ENCODE measurements at places on chromosomes 4 and X.
A peak's percentile ranks its signal among the peaks of the same experiment; 100 is the strongest.

GRCh38 chr4:26839016-26839415 lies 21.6 kb upstream of the STIM2 start:
- no peak for DNase-seq

DNA sequence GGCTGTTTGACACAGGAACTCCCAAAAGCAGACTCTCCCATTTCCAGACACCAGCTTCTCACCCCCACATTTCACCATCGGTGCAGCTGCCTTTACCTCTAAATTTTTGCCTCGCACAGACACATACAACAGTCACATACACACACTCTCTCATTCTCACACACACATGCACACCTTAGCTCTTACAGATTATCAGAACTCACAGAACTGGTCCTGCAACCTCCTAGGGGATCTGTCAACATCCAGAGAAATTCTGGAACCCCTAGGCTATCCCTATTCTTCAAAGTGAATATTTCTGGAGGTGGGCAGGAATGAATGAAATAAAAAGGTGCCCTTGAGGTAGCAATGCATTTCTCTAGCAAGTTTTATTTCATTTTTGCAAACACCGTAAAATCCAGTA lies 4.1 kb downstream of the HS6ST2 start:
- DNase-seq: no peak

- DNase-seq: no peak
Observed at GRCh38 chr4:1241936-1242505, 6.9 kb downstream of the CTBP1 start.

DNA sequence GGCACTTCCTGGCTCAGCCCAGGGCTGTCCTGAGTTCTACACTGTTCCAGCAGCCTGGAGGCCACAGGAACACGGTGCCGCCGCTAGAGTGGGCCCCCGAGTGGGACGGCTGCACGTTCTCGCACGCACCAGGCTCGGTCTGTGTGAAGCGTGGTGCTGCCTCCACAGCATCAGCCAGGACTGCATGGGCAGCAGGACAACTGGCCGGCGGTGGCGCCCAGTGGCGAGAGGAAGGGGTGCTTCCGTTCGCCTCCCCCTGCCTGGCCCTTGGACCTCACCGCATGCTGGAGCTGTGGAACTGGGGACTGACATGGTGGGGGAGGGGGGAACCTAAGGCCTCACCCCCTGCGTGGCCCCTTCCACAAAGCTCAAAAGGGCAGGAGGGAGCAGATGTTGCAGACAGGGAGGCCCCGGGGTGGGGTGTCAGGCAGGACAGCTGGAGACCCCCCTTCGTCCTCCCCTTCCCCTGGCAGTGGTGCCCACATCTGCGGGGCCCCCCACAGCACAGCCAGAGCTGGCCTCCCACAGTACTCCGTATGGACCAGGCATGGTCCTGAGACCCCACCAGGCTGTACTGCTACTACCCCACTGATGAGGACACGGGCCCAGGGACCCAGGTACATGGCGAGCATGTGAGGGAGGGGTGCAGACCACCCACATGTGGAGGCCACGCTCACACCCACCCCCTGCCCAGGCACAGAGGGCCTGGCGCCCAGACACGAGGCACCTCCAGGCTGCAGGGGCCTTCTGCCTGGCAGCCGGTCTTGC lies 58.5 kb downstream of the ACOX3 start:
- no peak for DNase-seq

- no peak for DNase-seq
Observed at GRCh38 chr4:8703401-8703696, 110.8 kb downstream of the CPZ start.

DNA sequence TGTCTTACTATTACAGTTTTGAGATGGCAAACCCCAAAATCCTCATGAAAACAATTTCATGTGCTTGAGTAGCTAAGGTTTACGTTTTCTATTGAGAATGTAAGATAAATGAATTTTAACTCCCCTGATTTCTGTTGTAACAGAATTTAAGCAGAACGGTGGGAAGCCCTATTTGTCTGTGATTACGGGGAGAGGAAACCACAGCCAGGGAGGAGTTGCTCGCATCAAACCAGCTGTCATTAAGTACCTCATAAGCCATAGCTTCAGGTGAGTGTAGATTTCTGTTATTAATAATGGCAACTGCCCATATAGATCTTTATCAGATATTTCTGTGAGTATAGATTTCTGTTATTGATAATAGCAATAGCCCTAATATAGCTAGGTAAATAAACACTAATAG lies 44.2 kb upstream of the RHOH start:
- no peak for DNase-seq

DNA sequence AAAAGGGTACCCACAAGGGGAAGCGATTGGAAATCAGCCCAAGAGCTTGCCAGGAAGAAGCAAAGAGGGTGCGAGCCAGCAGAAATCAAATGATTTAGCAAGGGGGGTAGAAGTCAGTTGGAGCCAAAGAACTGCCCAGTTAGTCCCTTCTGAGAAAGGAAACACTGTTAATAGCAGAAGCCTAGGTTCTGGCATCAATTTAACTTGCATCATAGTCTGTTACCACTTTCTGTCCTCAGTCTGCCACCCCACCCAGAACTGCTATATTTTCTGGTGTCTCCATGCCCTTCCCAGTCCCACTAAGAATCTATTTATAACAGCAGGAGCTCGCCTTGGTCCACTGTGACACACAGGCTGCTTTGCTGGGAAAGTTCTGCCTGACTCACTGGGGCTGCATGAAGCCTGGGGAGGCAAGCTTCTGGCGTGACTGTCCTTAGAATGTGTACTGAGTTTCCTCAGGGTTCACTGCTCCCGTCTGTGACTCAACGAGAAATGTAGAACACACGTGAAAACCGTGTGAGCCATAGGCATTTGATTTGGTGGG lies 157.8 kb upstream of the TTC29 start:
- DNase-seq: no peak

- DNase-seq: peak; percentile 42
Observed at GRCh38 chrX:48957477-48957826, at the start of gene OTUD5. Gene OTUD5, minus strand, starts transcription at chrX:48957607. Its CDS starts 37 bp downstream, at chrX:48957570.

DNA sequence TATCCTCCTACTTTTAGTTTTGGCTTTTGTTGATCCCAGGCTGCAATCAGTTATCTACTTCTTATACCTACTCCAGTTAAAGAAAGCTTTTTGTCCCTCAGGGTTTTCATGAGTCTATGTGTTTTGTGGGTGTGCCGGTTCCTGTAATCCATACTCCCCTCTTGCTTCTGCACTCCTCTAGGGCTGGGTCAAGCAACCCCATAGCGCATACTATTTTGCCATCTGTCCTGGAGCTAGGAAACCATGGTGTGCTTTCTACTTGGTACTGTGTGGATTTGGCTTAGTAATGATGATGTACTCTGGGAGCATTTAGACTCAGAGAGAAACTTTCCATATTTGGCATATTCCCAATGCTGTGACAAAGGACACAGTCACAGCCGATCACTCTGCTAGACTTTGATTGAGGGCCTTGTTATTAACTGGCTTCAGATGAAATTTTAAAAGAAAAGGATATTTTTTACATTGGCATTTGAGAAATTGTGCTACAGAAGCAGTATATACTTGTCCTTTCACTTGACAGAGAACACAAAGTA lies 86.1 kb upstream of the GRXCR1 start:
- DNase-seq: no peak

DNA sequence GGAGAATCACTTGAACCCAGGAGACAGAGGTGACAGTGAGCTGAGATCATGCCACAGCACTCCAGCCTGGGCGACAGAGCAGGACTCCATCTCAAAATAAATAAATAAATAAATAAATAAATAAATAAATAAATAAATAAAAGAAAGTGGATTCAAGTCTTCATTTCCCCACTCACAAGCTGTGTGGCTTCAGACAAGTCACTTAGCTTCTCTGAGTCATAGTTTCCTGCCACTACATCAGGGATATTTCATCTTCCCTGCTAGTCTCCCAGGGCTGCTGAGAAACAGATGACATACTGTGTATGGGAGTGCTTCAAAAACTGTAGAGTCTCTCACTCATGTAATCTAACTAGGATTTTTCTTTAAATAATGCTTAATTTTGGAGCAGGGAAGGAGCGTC lies 37.2 kb downstream of the TBC1D9 start:
- no peak for DNase-seq

DNA sequence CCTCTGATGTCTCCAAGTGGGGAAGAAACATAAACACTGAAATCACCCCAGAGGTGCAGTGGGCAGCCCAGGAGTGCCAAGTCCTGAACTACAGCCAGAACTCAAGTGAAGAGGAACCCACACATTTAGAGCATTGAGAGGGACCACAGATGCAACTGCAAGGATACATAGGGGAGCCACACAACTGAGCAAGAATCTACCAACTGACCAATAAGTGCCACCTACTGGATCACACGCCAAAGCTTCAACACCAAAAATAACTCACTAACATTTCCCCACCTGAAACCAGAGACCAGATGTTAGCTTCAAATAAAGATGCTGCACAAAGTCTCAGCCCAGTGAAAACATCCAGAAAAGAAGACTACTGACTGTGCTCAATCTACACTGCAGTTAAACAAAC lies 276.7 kb upstream of the GRIA3 start:
- no peak for DNase-seq

- no peak for DNase-seq
Observed at GRCh38 chr4:87849612-87850011, 16.8 kb downstream of the MEPE start.

- DNase-seq: no peak
Observed at GRCh38 chr4:98662626-98663225, 4.3 kb upstream of the TSPAN5 start.

DNA sequence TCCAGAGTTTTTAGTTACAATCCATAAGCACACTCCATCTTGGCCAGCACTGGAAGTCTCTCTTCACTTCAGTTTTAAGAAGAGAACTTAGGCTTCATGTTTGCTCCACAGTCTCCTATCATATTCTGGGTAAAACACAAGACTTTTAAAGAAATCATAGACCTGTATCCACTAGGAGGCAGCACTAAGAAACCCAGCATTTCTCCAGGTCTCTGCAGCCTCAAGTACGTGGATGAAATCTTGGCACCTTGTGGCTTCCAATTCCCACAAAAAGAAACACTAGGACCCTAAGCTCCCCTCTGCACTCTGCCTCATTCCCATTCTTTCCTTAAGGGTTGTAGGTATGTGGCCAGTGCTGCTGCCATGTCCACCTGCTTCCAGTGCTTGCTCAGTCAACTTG lies 367.3 kb upstream of the CASK start:
- DNase-seq: no peak

GRCh38 chr4:136893573-136893972 lies 638.7 kb downstream of the PCDH18 start:
- DNase-seq: no peak

GRCh38 chr4:71293705-71294104 lies 45.1 kb upstream of the SLC4A4 start:
- no peak for DNase-seq

DNA sequence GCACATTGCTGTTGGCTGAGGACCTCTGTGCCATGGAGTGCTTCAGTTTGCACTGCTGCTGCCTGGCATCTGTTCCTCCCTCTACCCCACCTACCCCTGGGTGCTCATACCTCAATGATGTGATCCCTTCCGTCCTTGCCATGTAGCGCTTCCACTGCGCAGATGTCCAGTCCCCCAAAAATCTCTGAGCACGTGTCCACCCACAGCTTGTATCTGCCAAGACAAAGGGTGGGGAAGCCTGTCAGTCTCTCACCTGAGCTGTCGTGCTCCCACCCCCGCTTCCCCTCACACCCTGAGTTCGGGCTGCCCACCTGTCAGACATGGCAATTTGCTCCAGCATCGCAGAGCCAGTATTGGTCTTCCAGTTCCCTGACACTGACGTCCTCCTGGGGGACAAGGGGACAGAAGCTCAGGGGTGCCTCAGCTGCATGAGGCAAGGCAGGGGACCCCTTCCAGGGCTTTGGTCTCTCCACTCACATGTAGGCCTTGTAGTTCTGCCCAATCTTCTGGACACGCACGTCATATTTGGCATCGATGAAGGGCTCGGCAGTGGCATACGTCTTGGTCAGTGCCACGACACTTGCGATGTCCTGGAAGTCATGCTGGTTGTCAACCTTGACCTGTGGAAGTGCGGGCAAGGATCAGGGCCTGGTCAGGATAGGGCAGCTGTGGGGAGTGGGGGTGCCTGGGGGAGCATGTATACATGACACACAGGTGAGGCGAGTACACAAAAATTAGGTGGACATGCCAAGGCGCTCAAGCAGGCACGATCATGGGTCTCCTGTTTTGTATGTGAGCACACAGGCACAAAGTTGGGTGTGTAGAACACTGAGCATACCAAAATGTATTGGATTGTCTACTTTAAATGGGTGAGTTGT lies 6.0 kb upstream of the TIMP1 start:
- DNase-seq: no peak

GRCh38 chr4:170875868-170876267 lies 786.1 kb upstream of the AADAT start:
- DNase-seq: no peak

- DNase-seq: no peak
Observed at GRCh38 chr4:47031011-47031678, at the start of gene GABRB1. Gene GABRB1, plus strand, starts transcription at chr4:47031567.
